Stromal cell of bone marrow (primary cell): ENCODE measurements at places on chromosomes 13 and 19.
A peak's percentile ranks its signal among the peaks of the same experiment; 100 is the strongest.

GRCh38 chr19:50488389-50489194 is 11.9 kb upstream of the GARIN5A start:
- no peak for DNase-seq

GRCh38 chr13:105735281-105735680 is 800.2 kb downstream of the EFNB2 start:
- DNase-seq = no peak

- no peak for DNase-seq
Observed at GRCh38 chr13:36915106-36915505, 4.9 kb downstream of the SMAD9 start.

DNA sequence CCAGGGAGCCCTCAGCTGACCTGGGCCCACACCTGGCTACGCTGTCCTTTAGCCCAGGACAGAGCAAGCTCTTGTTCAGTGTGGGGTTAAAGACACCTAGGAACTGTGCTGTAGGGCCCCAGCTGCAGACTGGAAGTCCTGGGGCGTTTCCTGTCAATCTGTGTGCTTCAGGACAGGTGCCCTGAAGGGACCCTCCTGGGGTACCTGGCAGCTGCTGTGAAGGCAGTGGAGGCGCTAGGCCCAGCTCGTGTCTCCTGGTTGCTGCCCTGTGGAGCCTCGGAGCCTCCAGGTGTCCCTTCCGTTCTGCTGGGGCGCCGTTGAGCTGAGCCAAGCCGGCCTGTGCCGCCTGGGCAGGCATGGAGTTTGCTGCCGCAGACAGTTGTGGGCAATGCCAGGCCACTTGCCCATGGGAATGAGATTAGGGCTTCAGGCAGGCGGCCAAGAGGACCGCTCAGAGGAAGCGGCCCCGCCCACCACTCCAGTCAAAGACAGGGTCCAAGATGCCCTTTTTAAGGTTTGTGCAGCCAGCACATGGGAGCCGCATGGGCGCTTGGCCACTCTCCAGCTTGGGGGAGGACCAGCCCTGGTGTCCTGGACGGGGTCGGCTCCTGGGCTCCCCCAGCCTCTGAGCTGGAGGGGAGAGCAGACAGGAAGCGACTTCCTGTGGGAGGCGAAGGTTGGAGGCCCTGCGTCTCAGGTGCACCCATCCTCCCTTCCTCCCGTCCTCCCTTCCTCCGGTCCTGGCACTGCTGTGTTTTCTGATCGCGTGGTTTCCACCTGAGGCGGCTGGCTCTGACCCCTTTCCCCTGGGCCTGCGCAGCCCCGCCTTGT is 4.0 kb downstream of the PTBP1 start:
- no peak for DNase-seq

DNA sequence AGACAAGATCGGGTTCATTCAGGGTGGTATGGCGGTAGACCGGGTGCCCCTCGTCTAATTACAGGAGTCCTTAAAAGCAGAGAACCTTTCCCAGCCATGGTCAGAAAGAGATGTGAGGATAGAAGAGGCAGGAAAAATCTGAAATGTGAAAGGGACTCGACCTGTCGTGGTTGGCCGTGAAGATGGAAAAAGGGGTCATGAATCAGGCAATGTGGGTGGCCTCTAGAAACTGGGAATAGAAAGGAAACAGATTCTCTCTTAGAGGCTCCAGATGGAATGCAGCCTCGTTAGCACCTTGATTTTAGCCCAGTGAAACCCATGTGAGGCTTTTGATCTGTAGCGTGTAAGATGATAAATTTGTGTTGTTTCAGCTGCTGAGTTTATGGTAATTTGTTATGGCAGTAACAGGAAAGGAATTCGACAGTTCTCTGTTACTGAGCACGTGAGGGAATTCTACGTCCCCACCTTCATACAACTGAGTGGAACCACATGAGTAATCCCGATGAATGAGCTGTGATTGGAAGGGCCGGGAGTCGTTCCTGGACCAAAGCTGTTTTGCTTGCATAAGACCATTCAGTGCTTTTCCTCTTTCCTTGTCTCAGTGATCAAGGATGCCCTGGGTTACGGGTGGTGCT is 11.0 kb upstream of the CA11 start:
- peak; percentile 83 for DNase-seq

- DNase-seq = peak; percentile 31
Observed at GRCh38 chr13:99265821-99266426, 7.7 kb upstream of the GPR18 start.

DNA sequence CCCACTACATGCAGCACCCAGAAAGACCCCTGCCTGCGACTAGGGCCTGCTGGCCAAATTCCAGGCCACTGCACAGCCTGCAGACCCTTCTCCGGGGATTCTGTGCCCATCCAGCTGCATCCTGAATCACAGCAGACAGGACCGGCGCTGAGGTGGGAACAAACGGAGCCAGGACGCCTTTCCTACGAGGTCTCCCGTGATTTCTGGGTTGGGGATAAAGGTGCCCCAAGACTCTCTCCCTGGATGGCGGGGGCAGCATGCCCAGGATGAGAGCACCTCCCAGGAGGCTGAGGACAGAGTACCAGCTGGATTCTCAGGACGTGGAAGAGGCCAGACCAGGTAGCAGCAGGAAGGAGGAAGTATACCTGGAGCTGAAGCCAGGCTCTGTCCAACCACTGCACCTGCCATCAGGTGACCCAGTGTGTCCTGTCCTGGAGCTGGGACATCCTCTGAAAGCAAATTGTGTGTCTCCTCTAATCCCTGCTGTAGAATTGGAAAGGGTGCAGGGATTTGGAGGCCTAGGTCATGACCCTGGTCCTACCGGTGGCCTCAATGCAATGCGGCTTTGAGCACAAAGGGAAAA is 3.4 kb upstream of the FUT5 start:
- DNase-seq = no peak

- DNase-seq = no peak
Observed at GRCh38 chr19:47603706-47604565, 5.0 kb upstream of the BICRA start.

DNA sequence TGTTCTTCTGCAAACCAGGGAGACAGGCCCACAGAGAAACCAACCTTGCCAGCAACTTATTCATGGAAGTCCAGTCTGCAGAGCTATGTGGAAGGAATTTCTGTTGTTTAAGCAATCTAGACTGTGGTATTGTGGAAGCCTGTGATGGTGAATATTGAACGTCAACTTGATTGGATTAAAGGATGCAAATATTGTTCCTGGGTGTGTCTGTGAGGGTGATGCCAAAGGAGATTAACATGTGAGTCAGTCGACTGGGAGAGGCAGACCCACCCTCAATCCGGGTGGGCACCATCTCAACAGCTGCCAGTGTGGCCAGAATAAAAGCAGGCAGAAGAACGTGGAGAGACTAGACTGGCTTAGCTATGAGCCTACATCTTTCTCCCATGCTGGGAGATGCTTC is 606.0 kb downstream of the EFNB2 start:
- no peak for DNase-seq

- no peak for DNase-seq
Observed at GRCh38 chr13:113591750-113592149, 7.2 kb downstream of the TFDP1 start.

DNA sequence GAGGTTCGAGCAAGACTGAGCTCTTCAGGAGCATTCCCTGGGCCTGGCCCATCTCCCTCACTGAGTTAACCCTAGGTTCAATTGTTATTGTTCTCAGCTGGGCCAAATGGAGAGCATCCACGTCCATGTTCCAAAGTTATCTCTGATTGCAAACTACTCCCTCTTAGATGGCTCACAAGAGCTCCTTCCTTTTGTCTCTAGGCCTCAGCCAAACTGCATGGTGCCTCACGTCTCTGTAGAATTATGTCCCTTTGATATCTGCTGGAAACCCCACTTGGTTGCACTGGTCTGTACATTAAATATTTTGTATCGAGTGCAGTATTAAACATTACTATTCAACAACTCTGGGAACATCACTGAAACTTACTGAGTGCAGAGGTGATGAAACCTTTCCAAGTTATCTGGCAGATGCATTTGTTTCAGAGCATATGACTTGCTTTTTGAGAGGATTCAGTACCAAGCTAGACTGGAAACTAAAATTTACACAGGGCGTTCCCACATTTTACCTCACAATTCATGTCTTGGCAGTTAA is 38.1 kb downstream of the DOCK9 start:
- DNase-seq = no peak

DNA sequence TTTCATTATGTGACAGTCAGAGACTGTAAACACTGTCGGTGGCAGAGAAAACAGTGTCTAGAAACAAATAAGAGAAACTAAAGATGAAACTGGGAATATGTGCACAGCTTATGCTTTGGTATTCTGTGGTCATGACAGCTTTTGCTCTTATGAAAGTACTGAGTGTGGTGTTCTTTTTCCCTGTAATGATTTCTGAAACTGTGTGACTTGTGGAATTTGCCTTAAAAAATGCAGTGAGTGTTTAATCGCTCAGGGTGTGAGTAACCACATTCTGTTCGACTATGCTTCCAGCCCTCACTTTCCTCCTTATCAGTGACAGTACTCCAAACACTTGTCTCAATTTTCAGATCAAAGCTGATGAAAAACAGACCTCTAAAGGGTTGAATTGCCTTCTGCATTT is 66.9 kb upstream of the DIAPH3 start:
- no peak for DNase-seq

DNA sequence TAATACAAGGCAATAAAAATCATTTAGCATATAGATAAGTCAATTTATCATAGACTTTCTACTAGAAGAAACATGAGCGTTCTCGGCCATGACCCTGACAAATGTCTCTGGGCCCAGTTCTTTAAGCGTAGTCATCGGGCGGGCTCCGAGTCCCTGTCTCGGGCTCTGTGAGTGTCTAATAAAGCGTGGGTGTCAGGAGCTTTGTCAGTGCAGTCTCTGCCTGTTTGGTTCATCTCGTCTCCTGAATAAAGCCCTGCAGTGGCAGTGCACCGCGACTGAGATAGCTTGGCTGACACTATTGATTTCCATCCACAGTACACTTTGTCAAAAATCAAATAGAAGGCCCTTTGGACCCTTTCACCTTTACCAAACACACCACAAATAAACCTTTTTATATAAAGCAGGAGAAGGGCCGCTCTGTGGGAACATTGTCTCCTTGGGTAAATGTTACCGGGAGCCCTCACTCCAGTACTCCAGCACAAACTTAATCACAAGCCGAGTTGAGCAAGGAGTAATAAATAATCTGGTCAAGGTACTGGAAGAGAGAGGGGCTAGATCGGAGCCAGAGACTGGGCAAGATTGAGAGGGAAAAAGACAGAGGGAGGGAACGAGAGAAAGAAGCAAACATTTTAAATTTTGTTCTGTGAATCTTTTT is 368.2 kb upstream of the TSHZ3 start:
- no peak for DNase-seq

GRCh38 chr13:20219577-20219976 is 12.5 kb downstream of the GJB6 start:
- no peak for DNase-seq

DNA sequence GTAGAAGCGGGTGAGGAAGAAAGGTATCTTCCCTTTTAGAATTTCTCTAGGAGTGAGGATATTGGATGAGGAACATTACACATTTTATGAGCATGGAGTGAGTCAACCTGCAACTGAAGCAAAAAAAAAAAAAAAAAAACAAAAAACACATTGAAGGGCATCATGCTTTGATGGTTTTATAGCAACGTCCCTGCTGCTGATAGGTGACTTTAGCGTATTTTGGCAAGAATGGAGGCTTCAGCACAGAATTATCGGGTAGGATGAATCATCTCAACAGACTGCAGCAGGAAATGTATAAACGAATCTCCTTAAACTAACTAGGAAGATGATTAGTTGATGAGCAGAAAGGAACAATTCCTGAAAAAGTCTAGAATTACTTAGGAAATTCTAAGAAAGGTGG is 1359.6 kb upstream of the ATXN8OS start:
- DNase-seq = no peak

GRCh38 chr19:19335408-19336158 is 15.0 kb downstream of the MAU2 start:
- DNase-seq = no peak

DNA sequence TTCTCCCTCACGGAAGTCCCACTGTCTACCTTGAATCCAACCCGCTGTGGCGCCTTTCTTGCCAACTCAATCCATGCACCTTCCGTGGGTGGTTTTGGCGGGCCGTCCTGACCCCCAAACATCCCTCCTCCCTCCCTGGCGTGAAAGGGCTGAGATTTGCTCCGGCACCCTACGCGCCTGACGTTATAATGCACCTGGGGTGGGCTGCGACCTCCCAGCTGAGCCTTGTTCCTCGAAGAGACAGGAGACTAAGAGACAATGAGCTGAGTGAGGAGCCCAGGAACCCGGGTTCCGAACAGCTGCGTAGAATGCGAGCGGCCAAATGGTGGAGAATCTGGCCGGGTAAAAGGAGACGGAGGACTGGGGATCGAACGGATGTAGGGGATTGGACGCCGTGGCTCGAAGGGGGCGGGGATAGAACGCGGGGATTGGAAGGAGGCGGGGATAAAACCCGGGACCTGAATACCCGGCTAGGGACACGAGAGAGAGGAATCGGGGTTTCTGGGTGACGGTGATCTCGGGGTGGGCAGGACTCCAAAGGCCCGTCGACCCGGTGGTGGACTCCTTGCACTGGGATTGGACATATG is at the start of gene CPT1C:
Gene CPT1C, plus strand, starts transcription at position 461 of the 587 bp plus-strand sequence. CDS start 1,137 bp downstream, outside the sequence.
- DNase-seq = peak; percentile 65

DNA sequence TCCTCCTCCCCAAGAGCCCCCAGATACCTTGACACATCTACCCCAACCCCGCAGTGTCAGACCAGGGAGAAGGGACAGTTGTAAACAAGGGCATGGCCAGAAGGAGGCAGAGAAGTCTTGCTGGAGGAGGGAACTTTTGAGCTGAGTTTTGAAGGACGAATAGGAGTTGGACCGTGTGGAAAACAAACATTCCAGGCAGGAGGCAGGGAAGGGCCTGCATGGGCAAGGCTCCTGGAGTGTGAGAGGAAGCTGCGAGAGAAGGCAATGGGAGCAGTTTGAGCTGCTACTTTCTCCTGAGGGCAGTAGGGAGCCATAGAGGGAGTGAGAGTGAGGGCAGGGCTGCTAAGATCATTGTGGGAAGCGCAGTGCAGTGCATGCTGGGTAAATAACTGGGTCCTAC is 23.3 kb downstream of the IL12RB1 start:
- DNase-seq = no peak

DNA sequence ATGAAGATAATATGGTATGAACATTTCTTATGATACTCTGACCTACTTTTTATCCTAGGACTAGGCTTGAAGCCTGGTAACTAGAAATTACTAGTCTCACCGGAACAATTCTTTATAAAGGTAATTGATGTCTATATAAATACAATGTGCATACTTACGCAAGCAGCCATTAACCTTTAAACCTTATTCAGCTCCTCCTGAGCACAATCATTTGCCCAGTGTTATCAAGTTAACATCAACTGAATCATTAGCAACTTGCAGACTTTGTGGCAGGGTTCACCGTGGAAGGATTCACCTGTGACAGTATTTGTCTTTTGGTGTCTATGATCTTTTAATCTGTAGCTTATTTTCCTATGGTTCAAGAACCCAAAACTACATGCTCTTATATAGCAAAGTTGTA is 508.6 kb upstream of the KLHL1 start:
- no peak for DNase-seq

- no peak for DNase-seq
Observed at GRCh38 chr13:53131361-53131760, 102.7 kb downstream of the OLFM4 start.

- no peak for DNase-seq
Observed at GRCh38 chr19:43934055-43934984, 762 bp downstream of the ZNF45 start.

- no peak for DNase-seq
Observed at GRCh38 chr19:30070968-30071632, 129.1 kb downstream of the URI1 start.
